ENCODE measurements at places on chromosomes 5 and 9.

DNA sequence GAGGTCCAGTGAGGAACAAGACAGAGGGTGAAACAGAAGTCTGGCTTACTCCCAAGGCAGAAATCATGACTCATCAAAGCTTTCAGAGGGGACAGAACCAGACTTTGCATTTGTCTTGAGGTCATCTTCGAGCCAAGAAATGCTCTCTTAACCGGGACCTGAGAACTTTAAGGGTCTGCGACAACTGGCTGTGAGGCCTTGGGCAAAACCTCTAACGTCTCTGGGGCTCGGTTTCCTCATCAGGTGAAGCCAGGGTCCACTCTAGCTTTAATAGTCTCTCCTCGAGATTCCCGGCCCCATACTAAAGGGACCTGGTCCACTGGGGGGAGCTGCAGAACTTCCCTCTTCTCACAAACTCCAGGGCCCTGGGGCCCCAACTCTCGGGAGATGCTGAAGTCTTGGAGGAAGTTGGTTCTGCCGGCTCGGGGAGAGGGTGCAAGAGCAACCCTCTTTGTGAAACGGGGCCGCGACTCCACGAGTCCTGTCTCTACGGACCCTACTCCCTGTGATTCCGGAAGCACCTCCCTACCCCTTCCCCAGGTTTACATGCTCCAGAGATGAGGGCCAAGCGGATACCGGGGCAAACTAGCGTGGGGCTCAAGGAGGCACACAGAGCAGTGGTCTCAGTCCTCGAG is 2.6 kb downstream of the GLIS3 start:
- DNase-seq, result peak; percentile 22

DNA sequence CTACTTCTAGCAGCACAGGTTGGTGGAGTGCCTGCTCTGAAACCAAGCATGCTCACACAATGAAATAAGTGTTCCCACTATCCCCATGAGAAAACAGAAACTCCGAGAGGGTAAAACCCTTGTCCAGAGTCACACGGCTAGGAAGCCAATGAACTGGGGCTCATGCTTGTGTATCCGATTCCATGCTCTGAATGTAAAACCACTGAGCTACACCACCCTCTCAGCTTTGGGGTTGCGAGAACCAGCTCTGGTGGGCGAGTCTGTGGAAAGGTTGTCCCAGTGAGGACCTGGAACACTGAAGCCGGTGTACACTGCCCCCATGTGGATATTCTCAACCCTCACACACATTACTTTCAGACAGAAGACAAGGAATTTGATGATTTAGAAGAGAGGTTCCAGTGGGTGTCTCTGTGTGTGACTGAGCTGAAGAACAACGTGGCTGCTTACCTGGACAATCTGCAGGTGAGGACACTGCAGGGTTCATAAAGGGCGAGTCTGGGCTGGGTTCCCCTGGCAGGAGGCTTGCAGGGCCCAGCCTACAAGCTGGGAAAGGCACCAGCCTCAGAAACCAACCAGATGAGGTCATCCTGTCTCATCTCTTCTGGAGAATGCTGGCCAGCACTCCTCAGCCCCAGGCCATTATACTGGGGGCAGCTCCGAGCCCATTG is 37.4 kb downstream of the ARHGEF37 start:
- no peak for DNase-seq

GRCh38 chr5:135238622-135239452 is 160.2 kb downstream of the MACROH2A1 start:
- no peak for DNase-seq

GRCh38 chr5:145243016-145243415 is 592.1 kb downstream of the PRELID2 start:
- no peak for DNase-seq

- no peak for DNase-seq
These were observed 4.3 kb upstream of the MTMR12 start for GRCh38 chr5:32317041-32317440.

GRCh38 chr5:127411381-127411780 is 106.1 kb upstream of the PRRC1 start:
- no peak for DNase-seq

- DNase-seq, result no peak
These were observed 64.5 kb upstream of the SLC30A5 start for GRCh38 chr5:69029292-69029691.

- DNase-seq, result no peak
These were observed 71.3 kb downstream of the MFAP3 start for GRCh38 chr5:154110107-154110453.

- DNase-seq, result no peak
These were observed 81.1 kb downstream of the PDZD2 start for GRCh38 chr5:31720004-31720403.

DNA sequence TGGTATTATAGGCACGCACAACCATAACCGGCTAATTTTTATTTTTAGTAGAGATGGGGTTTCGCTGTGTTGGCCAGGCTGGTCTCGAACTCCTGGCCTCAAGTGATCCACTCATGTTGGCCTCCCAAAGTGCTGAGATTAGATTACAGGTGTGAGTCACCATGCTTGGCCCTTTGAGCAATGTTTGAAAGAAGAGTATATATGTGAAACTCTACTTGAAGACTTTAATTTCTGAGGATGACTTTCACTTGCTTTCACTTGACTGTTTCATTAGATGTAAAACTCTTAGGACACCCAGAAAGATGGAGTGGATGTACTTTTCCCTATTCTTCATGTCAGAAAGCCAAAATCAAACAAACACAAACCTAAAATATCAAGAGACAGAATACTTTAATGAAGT is 43.8 kb upstream of the GAS1 start:
- DNase-seq, result no peak

DNA sequence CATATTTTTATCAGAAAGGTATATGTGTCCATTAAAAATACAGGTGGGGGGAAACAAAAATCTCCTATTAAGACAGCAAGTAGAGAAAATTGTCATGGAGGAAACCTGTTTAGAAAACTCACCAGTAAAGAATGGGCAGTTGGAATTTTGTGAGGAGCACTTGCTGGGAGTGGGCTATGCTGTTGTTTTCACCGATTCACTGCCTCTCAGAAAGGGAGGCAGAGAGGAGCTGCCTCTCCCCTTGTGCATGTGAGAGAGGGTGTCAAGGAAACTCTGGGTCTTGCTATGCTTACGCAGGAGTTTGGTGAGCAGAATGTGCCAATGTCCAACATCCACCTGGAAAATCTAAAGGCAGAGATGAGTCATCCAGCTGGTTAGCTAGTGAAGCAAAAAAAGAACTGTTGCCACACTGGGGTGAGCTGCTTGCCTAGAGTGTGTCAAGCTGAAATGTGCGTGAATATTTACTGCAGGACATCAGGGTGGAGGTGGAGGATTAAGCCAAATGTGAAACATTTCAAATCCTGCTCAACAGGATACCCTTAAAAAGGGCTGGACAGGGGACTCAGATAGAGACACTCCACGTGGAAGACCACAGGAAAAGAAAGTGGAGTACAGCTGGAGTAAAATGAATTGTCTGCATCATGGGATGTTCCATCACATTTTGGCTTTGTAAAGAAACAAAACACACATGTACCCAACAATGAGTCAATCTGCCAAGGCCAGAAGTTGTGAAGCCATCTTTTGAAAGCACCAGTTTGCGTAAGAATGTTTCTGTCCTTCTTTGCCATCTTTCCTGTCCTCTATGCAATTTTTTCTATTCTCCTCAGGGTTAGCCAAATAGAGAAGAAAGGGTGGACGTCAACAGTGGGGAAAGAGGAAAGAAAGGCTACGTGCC is 449.7 kb upstream of the MPDZ start:
- no peak for DNase-seq

DNA sequence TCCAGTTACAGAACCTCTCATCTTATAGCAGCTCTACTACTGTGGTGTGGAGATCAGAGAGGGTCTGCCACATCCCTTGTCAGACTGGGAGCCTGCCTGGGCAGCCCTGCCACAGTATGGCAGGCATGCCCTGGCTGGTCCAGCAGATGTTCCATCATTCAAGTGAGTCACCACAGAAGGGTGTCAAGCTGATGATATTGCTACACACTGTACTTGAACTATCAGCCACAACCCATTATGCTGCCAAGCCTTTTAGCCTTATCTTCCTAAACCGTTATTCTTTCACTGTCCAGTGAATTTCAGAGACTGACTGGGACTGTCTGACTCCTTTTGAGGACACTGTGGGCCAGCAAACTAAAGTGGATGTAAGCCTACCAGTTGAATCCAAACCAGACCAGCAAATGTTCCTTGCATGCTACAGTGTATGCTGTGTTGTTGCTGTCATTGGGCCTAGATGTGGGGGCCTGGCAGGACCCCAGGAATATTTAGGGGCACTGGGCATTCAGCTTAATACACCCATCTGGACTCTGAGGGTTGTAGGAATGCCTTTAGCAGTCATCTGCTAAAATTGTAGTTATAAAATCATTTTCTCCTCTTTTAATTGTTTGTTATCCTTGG is 202.6 kb downstream of the NR3C1 start:
- no peak for DNase-seq

DNA sequence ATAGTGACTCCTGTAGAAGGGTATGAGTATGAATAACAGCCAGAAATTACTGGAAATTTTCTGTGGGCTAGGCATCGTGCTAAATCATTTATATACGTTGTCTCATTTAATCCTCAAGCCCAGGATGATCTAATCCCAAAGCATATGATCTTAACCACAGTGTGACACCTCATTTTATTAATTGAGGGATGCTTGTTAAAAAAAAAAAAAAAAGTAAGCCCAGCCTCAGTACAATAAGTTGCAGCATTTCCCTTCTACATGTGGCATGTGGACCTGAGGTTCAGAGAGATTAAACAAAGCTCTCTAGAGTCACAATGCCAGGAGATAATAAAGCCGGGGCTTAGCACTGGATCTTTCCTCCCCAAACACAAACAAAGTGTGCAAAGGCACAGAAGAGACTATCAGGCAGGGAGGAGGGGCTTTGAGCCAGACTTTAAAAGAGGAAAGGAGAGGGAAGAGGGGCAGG is 49.5 kb downstream of the KLF4 start:
- DNase-seq, result no peak

- no peak for DNase-seq
These were observed 14.9 kb upstream of the PCSK1 start for GRCh38 chr5:96447949-96448348.

DNA sequence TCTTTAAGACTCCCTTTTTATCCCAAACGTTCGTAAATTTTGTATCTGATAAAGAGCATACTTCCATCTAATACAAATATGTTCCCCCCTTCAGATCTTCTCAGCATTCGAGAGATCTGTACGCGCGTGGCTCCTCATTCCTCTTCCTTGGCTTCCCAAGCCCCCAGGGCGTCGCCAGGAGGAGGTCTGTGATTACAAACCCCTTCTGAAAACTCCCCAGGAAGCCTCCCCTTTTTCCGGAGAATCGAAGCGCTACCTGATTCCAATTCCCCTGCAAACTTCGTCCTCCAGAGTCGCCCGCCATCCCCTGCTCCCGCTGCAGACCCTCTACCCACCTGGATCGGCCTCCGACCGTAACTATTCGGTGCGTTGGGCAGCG is 19.9 kb downstream of the CDKN2A start:
- DNase-seq, result no peak

- no peak for DNase-seq
These were observed 116.7 kb downstream of the MLLT3 start for GRCh38 chr9:20505574-20505973.

GRCh38 chr5:39063037-39063436 is 11.2 kb downstream of the RICTOR start:
- no peak for DNase-seq

DNA sequence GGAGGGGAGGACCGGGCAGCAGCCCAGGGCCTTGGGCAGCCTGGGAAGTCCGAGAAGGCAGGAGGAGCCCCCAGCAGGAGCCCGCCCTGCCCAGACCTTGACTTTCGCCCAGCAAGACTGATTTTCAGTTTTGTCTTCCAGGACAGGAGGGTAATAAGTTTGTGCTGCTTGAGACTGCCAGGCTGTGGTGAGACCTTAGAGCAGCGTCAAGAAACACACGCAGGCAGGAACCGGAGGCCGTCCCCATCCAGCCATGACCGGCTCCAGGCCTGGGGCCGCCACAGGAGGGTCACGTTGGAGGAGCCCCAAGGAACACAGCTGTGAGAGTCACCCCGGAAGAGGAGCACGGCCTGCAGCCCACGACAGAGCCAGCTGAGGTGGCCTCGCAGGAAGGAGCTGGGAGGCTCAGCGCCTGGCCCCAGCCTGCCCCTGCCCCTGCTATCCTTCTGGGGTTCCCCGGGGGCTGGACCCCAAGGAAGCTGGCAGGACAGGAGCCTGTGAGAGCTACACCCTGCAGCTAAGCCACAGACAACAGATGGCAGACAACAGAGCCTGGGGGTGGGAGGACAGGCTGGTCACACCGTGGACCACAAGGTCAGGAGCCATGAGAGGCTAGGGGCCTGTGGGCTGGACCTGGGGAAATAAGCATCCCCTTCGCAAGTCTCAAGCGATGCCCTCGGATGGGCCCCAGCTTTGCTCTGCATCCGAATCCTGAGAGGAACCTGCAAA is 126.0 kb upstream of the FAM120A start:
- no peak for DNase-seq

DNA sequence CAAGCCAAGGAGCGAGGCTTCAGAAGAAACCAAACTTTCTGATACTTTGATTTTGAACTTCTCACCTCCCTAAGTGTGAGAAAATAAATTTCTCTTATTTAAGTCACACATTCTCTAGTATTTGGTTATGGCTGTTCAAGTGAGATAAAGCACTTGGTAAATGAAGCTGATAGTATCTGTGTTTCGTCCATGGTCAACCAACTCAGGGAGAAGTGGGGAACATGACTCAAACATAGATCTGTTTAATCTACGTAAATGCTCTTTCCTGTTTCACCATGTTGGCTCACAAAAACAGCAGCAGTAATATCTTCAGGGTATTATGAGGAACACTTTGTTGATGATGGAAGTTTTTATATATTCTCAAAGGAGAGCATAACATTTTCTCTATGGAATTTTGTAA is 2167.2 kb upstream of the C9orf72 start:
- DNase-seq, result no peak

DNA sequence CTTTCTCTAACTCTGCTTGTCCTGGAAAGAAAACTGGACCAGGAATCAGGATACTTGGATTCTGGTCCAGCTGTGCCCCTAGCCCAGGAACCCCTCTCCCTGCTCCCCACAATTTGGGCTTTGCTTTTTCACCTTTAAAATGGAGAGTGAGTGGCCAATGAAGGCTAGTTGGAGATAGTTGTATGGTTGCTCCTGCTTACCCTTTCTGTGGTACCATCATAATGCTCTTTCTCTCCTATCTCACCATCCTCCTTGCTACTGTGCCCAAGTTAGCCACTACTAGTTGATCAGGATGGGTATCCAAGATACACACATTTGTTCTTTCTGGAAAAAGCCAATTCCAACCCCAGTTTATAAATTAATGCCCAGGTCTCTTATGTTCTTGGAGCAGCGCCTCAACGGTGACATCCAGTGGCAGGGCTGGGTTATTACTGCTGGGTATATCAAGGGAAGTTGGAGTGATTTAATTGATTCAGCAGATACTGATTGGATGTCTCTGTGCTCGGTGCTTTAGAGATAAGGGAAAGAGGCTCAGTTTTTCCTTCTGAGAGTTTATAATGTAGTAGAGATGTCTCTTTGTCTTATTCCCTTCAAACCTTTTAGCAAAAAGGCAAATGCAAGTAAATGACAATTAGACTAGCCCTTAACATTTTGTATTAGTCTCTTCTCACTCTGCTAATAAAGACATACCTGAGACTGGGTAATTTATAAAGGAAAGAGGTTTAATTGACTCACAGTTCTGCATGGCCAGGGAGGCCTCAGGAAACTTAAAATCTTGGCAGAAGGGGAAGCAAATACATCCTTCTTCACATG is 38.5 kb downstream of the FAXDC2 start:
- DNase-seq, result peak; percentile 57

GRCh38 chr9:133461975-133462374 is 2.2 kb downstream of the CACFD1 start:
- DNase-seq, result no peak

GRCh38 chr9:128635266-128636023 is 21.2 kb downstream of the DYNC2I2 start:
- DNase-seq, result no peak

- DNase-seq, result no peak
These were observed 5.5 kb downstream of the TRIM32 start for GRCh38 chr9:116692616-116693015.

- no peak for DNase-seq
These were observed 342.3 kb downstream of the PLK2 start for GRCh38 chr5:58117542-58117941.
